ENCODE measurements at places on chromosomes 6 and 20.
A peak's percentile ranks its signal among the peaks of the same experiment; 100 is the strongest.

- peak; percentile 42 for DNase-seq
These were observed 1.4 kb downstream of the MAPK13 start for GRCh38 chr6:36131511-36132245.

GRCh38 chr20:10213526-10213925 lies 5.1 kb upstream of the SNAP25 start:
- no peak for DNase-seq

GRCh38 chr20:11918981-11919380 lies 1.3 kb downstream of the BTBD3 start:
- DNase-seq, result no peak

- DNase-seq, result no peak
These were observed 96.2 kb upstream of the MPC1 start for GRCh38 chr6:166478782-166479592.

- no peak for DNase-seq
These were observed 8.0 kb upstream of the STX7 start for GRCh38 chr6:132520953-132521352.

DNA sequence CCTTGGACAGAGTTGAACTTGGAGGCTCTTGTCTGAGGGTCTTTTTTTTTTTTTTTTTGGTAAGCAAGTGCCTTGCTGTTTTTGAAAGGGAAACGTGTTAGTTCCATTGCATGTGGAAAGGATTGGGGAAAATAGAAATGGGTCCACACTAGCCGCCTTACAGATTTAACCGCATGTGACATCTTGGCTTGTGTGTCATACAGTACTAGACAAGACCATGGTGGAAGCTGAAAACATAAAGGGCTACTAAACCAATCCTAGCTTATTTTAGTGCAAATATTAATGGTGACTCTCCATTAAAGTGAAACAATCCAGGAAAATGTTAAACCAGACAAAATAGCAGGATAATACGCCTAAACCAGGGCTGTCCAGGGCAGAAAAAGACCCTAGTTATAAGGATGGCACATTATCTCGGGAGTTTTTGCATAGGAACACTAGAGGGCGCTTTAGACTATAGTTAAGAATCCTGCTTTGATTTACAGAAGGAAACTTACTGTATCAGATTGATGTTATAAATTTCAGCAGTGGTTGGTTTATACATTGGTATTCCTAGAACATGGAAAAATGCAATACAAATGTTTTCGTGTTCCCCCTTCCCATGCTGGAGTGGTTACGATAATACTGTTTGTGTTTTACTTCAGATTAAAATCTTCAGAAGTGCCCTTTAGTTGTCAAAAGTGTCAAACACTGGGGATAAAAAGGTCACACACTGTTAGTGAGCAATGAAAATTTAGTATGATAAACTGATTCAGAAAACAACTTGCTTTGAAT lies 59.8 kb upstream of the DEK start:
- no peak for DNase-seq

DNA sequence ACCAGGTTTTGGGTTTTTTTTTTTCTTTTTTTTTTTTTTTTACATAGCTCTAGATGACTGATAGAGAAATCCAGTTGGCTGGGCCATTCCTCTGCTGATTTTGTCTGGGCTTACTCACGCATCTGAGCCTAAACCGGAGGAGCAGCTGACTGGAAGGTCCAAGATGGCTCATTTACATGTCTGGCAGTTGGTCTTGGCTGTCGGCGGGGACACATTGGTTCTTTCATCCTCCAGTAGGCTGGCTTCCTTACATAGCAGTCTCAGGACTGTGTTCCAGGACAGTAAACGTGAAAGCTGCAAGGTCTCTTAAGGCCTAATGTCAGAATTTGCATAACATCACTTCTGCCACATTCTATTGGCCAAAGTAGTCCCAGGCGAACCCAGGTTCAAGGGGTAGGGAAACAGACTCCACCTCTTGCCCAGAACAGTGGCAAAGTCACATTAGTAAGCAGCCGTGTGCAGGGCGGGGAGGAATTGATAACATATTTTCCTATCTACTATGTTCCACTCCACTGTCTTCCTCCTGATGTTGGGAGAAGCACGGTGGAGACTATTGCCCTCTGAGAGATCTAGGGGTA lies 87.0 kb downstream of the CDH22 start:
- no peak for DNase-seq

DNA sequence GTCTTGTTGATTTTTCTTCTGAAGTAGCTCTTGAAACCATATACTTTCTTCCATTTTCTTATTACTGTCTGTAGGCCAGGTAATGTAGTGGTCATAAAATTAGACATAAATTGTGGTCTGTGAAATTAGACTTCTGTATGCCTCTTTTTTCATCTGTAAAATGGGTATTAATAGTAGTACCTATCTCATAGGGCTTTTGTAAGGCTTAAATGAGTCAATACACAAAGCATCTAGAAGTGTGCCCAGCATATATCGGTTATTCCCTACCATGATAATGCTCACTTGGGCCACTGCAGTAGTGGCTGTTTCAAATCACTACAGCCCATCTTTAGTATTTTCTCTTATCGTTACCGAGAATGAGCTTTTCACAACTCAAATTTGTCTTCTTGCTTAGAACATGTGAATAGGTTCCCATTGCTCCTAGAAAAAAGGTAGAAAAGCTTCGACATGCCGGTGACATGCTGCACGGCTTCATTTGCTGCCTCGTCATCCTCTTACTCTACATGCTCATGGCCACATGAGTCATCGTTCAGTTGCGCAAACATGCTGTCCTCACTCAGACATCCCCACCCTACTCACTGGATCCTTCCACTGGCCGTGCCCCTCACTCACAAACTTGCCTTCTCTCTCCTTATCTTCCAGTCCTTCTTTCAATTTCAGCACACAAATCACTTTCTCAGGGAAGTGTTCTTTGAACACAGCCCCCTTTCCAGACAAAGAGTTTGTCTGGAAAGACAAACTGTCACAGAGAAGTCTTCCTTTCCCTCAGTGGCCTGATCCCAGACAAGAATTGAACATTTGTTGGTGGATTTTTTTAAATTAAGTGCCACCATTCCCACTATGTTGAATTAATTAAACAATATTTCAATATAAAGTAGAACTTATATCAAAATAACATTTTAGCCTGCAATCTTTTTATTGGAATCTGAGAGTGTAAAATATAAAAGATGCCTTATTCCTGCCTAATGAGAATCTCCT lies 32.2 kb upstream of the ERVFRD-1 start:
- DNase-seq, result no peak

DNA sequence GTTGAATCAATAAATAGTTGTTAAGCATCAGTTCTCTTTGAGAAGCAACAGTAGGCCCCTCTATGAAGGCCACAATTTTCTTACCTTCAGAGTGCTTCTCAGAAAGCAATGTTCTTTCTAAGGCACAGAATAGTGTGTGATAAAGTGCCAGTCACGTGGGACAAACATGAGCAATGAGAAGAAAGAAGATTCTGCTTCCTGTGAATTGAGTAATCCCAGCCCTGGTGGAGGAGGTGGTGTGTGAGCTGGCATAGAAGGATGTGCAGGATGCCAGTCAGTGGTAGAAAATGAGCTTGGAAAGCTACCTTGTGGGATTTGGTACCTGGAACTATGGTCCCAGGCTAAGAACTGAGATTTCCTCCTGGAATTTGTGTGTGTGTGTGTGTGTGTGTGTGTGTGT lies 21.7 kb downstream of the KIZ start:
- no peak for DNase-seq

DNA sequence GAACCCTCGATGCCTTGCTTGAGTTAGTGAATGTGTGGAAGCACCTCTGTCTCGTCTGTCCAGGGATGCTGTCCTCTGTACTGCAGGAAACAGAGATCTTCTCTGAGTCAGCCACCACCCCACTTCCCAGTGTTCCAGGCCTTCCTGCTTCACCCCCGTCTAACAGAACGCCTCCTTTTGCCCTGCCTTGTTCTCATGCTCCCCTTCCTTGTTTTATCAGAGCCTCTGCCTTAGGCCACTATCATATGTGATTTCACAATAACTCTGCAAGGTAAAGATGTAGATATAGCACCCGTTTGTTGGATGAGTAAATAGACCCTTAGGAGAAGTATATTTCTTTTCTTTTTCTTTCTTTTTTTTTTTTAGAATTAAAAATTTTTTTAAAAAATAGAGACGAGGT lies 106.7 kb upstream of the CLDN20 start:
- no peak for DNase-seq

GRCh38 chr6:2766767-2767656 lies 1.8 kb downstream of the WRNIP1 start:
- no peak for DNase-seq

- DNase-seq, result no peak
These were observed 2.3 kb downstream of the RPS18 start for GRCh38 chr6:33273924-33274902.

- no peak for DNase-seq
These were observed 152.0 kb downstream of the PAK5 start for GRCh38 chr20:9686866-9687265.

GRCh38 chr20:40111282-40111681 lies 577.8 kb downstream of the MAFB start:
- DNase-seq, result no peak

- DNase-seq, result no peak
These were observed 503.2 kb downstream of the CDKAL1 start for GRCh38 chr6:21037453-21037852.

DNA sequence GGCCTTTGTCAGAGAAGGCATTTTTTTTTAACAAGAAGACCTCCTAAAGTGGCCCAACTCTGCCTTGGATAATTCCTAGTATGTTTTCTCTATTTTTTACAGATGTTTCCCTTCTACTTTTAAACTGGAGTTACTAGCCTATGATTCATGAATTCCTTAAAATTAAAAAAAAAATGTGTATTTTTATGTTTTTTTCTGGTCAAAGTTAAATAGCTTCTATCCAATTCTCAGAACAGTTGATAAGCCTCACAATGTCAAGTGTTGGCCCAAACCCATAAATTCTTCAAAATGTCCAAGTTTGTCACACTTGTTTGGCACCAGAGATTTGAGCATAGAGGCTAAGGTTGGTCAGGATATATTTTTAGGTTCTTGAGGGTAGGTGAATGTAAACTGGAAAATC lies 64.0 kb downstream of the JAG1 start:
- no peak for DNase-seq

DNA sequence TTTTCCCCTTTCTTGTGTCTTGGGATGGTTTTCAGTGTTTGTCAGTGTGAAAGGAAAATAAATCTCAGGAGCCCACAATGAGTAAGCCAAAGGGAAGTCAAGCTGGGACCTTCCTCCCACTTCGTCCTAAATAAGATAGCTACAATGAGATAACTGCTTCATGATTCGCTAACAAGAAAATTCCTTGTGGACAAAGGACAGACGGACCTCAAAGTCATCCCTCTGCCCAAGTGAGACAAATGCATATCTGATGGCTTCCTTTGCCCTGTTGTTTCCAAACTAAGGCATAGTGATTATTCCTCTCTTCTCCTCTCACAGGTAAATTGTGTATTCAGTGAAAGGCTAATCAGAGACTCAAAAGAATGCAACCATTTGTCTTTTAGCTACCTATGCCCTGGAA lies 26.1 kb upstream of the ADTRP start:
- DNase-seq, result no peak

DNA sequence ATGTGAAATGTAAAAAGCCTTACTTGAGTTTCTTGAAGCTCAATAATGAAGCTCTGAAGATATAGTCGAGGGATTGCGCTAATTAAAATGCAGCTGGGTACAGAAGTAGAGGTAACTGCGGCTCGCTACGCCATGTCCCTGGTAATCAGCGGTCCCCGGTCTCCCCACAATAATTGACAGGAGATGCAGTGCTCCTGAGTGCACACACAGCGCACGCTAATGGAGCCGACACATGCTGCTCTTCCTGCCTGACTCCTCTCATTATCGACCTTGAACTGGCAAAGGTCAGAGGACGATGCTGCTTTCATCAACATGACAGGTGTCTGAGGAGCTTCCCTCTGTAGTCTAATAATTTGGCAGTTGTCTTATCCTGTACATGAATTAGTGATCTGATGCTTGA lies 365.9 kb downstream of the RNF144B start:
- no peak for DNase-seq
